AG04450 (cell line): ENCODE measurements at places on chromosomes 11 and 22.

GRCh38 chr22:42780070-42780540, 59.4 kb upstream of the A4GALT start:
- DNase-seq: peak; percentile 90

DNA sequence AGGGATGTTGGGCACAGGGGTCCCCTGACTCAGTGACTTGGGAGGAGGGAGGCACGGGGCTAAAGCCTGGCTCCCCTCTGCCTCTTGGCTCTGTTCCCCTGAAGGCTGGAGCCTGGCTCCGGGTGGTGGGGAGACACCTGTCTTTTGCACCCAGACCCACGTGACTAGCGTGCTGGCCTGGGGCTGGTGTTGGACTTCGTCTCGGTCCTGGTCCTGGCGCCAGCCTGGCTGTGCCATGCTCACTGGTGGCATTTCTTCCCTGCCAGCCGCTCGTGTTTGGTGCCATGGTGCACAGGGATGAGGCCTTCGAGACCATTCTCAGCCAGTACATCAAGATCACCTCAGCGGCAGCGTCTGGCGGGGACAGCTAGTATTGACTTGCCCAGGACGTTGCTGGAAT, 56.7 kb downstream of the GRAMD4 start:
- DNase-seq: no peak

DNA sequence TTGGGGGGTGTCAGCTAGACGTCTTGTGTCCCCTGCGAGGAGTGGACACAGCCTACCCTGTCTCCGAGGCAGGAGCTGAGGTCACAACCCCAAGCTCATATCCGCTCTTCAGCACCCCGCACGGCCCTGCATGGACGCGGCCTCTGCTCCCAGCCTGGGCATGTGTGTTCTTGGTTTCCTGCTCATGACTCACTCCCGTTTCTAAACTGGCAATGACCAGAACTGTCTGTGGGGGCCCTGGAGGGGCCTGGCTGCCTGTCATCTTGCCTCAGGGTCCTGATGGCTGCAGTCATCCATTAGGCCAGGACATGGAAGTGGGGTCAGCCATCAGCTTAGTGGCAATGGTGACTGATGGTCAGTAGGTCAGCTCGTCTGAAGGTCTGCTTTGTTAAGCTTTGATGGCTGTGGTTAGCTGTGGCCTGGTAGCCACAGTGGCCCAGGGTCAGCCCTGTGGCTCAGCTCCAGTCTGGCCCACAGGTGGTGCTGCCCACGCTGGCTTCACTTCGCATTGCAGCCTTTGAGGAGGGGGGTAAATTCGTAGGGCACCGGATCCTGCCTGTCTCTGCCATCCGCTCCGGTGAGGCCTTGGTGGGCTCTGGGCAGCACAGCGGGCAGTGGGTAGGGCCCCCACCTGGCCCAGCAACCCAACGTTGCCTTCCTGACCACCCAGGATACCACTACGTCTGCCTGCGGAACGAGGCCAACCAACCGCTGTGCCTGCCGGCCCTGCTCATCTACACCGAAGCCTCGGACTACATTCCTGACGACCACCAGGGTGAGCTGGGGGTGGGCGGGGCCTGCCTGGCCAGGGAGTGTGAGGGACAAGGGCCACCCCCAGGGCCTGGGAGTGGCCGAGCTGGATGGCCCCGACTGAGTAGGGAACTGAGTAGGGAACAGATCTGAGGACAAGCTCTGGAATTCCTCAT, 12.0 kb downstream of the PLCB3 start:
- no peak for DNase-seq

DNA sequence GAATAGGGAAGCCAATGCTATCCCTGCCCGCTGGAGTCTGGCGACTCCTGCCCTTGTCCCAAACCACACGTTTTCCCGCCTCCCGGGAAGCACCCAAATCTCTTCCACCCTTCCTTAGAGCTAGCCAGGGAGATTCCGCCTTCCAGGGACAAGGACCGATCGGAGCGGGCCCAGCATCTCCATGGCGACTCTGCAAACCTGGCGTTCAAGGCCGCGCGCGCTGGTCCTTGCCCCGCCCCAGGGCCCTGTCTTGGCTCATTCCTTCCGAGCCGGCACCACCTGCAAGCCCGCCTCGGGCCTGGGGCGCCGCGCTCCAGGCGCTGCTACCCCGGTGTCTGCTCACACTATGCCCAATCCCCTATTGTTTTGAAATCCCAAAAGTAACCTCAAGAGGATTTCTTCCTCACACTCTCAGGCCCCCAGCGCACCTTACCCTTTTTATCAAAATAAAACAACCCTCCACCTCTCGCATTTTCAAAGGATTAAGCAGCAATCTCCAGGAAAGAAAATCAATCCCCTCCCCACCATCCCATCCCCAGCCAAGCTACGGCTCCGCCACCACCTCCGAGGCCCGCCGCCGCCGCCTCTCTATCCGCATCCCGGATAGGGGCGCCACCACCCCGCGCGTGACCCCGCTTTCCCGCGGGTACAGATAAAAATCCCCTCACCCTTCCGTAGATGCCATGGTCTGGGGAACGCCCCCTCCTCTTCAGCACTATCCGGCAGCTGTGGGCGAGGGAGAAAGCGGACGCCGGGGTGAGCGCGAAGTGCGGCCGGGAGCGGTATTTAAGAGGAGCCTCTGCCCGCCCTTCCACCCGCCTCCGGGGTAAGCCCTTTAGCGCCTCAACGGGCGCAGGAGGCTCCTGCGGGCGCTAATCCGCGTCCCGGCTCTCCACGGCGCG, 825 bp downstream of the SLC1A2 start:
- no peak for DNase-seq

- DNase-seq: no peak
Measured at GRCh38 chr22:28297504-28297903, 378.4 kb upstream of the PITPNB start.

DNA sequence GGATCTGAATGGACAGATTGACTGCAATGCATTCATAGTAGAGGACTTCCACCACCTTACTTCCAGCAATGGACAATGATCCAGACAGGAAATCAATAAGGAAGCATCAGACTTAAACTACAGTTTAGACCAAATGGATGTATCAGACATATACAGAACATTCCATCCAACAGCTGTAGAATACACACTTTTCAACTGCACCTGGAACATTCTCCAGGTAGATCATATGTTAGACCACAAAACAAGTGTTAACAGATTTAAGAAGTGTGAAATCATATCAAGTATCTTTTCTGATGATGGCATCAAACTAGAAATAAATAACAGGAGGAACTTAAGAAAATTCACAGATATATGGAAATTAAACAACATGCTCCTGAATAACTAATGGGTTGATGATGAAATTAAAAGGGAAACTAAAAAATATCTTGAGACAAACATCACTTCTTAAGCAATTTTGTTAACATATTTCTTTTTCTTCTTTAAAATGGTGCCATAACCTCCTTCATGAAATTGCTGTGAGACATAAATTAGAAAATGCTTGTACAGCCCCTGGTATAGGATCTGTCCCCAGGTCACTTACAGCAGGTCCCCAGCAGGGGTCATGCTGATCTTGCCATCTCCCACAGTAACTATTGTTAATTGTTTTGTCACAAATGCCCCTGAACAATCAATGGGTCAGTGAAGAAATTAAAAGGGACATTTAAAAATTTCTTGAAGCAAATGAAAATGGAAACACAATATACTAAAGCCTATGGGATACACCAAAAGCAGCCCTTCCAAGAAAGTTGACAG, 100.0 kb upstream of the OR4B1 start:
- DNase-seq: no peak

- no peak for DNase-seq
Measured at GRCh38 chr11:98559961-98560360, 460.8 kb upstream of the CNTN5 start.

DNA sequence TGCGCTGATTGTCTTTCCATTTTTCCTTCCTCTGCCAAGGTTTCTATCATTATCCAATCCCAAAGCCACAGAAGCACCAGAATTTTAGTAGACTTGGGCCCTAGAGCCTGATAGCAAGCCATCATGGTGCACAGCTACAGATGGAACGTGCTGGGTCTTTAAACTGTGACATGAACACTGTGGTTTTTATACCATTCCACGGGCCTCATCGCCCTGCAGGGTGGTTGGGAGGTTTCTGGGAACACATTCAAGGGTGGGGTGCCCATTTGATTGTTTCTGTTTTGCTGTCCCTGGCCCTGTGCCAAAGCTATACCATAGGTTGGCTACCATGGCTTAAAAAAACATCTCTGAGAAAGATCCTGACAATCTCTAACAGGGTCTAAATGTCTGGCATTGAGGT, 151.9 kb downstream of the CACNA1I start:
- DNase-seq: no peak

DNA sequence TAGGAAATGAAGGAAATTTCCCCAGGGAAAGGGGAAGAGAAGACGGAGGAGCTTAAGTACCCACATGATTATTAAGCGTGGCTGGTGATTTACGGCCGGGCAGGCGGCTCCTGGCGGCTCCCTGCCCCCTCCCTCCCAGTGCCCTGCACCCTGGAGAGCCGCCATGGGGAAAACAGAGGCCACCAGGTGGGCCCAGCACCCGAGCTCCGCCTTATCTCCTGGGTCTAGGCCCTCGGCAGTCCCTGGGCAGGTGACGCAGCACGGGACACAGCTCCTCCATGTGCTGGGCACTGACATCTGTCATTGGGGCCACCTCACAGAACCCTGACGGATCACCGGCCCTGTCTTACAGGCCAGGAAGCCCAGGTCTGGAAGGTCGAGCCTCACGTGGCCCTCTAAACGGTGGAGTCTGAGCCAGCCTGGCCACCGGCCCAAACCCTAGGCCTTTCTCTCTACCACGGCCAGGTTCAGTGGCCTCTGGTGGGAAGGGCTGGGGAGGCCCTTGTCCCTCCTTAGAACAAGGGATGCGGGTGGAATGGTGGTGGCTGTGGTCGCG, 60.2 kb upstream of the PPARA start:
- no peak for DNase-seq

GRCh38 chr11:94997437-94997836, 23.9 kb downstream of the KDM4D start:
- no peak for DNase-seq

DNA sequence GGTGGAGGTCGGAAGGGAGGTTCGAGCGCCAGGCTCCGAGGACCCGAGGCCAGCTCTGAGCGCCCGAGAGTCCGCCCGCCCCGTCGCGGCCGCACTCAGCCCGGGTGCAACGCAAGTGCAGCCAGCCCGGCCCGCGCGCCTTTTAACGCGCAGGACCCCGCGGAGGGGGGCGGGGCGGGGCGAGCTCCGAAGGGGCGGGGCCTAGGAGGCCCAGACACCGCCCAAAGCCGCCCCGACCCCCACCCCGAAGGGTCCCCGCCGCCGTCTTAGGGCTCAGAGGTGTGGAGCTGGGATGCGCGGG, at the start of gene PHOX2A:
Gene PHOX2A (minus strand): TSS at position 117 of the 301 bp plus-strand sequence. CDS start 172 bp downstream, outside the sequence.
- no peak for DNase-seq

DNA sequence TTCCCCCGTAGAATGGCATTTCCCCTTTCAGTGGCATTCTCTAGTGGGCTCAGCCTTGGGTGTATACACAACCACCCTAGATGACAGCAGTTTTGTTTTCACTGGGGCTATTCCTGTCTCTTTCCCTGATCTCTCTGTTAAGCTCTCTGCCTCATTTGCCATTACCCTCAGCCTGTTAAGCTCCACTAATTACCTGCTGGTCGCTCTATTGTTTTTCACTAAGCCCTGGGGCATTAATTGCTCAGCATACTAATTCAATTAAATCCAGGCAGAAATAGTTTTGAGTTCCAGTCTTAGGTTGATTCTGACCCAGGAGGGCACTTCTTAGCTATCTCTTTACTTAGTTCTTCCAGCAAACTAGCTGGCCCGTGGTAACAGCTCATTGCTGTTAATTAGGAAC, 80.0 kb downstream of the BRD1 start:
- DNase-seq: no peak

GRCh38 chr11:66981976-66982578, 7.0 kb downstream of the C11orf86 start:
- peak; percentile 65 for DNase-seq

DNA sequence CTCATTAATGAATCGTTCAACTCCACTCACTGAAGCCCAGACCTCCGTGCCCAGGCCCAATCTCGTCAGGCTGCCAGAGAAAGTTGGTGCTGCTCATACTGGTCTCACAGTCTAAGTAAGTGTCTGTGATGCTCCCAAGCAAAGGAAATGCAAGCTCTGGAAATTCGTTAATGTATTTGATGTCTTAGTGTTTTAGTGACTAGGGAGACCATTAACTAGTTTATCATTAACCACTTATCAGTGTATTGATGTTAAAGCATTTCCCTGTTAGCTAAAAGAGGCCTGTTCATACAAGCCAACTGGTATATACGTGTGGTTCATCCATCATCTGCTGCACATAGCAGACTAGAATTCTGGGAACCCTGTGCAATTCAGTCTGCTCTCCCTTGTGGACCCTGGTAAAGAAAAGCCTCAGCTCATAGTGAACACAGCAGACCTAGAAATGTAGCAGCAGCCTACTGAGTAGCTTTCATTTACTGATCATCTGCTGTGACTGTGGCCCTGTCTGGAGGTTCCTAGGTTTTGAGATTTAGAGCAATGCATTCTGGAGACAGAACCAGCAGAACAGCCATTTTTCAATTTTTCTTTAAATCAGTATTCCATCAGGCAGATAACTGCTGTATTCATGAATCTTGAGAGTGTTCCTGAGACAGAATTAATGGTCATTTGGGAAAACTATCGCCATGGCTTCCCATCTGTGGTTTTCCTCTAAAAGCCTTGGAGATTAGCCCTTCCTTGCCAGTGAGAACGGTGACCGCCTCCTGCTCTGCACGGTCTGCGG, 15.7 kb upstream of the AIFM3 start:
- DNase-seq: no peak
